H1 (cell line): ENCODE measurements at places on chromosomes 12 and 14. TPM values are rescaled to one million over a fixed set of nuclear protein-coding genes. Genes with fewer than 3 reads are reported as not detected.

Gene TMBIM6
- total RNA-seq = 413 and 423 TPM in 2 replicates

Gene NAA30
- 20.3 and 21.9 TPM in 2 replicates for total RNA-seq

GRCh38 chr14:96497586-96497985 is 4.6 kb upstream of the PAPOLA start:
- DNase-seq = no peak
- no peaks in the 10 kb centered on the region for H3K27me3 ChIP-seq
- no peak overlapping the region for H3K4me3 ChIP-seq
- H3K36me3 ChIP-seq = no peaks in the 10 kb centered on the region
- no peak overlapping the region for H3K27ac ChIP-seq
- H3K4me1 ChIP-seq = no peaks in the 10 kb centered on the region

DNA sequence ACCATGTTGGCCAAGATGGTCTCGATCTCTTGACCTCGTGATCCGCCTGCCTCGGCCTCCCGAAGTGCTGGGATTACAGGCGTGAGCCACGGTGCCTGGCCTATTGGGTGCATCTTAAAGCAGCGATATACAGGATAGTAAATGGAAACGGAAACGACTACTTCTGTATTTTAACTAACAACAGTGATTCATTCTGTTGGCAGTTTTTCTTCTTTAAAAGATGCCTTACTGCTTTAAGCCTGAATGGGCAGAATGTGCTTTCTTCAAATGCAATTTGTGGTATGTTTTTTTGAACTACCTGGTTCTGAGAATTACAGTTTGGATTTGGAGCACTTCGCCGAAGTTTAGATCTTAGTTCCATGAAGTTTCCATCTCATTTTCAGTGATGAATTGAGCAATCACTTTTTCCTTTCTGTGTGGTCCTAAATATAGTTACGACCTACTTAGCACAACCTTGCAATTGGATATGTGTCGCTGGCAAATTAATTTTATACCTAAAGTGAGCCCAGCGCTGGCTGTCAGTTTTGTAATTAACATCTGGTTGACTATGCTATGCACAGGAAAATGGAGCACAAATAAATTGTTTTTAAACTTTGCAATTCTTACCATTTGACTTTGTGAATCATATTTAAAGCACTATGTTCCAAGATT is 53.6 kb upstream of the EIF5 start:
- DNase-seq = peak; percentile 39
- H3K27me3 ChIP-seq = no peaks in the 10 kb centered on the region
- H3K27ac ChIP-seq = no peak overlapping the region
- H3K4me1 ChIP-seq = peaks cover 5% of the 10 kb centered on the region
